Right renal cortex interstitium (tissue), 3 donors: ENCODE measurements at places on chromosomes 13 and 19.

DNA sequence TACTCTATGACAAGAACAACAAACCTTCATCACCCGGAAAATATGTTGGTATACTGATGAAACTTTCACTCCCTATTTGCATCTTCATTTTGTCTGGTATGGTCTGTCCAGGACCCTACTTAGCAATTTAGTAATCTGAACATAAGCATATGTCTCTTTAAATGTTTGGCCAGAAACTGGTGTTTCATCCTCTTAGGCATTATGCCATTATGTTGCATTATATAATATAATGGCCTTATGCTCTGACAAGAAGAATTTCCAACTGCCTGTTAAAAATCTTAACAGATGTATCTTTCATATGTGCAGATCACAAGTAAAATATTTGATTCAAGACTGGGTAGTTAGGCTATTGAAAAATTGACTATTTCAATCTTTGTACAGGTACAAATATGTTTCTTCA is 610.6 kb upstream of the PRR20A start:
- DNase-seq: no peak

DNA sequence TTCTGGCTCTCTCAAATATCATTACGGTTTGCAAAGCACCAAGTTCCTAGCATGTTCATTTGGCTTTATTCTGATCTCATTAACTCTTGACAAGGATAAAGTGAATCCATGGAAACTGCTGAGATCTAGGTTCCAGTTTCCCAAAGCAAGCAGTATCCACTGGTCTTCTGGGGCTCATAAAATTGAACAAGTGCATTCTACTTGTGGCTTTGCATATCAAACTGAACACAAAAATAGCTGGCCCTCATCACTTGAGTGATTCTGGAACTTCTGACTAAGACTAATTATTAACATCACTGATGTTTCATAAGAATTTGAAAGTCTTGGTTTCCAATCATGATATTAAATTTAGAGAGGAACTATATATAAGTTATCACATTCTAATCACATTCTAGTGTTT is 6.3 kb upstream of the KCTD12 start:
- DNase-seq: no peak

DNA sequence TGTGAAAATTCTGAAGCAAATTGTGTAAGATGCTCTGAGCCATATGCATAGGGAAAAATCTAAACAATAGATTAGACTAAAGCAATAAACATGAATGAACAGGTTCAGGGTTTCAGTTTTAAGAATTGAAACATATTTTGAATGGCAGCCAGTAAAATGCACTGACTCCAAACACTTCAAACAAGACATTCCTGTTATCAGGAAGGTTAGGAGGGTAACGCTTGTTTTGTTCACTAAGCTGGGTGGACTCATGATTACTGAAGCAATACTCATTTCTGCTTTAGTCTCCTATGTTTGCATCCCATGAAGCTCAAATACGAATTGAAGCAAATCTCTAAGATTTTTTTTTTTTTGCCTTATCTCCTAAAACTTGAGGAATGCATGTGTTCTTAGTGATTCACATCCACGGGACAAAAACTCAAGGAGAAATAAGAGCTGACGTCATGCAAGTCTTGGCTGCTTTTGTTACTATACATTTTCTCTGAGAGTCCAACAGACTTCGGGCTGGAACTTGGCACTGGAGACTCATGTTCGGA is 29.1 kb upstream of the IGFL4 start:
- no peak for DNase-seq

DNA sequence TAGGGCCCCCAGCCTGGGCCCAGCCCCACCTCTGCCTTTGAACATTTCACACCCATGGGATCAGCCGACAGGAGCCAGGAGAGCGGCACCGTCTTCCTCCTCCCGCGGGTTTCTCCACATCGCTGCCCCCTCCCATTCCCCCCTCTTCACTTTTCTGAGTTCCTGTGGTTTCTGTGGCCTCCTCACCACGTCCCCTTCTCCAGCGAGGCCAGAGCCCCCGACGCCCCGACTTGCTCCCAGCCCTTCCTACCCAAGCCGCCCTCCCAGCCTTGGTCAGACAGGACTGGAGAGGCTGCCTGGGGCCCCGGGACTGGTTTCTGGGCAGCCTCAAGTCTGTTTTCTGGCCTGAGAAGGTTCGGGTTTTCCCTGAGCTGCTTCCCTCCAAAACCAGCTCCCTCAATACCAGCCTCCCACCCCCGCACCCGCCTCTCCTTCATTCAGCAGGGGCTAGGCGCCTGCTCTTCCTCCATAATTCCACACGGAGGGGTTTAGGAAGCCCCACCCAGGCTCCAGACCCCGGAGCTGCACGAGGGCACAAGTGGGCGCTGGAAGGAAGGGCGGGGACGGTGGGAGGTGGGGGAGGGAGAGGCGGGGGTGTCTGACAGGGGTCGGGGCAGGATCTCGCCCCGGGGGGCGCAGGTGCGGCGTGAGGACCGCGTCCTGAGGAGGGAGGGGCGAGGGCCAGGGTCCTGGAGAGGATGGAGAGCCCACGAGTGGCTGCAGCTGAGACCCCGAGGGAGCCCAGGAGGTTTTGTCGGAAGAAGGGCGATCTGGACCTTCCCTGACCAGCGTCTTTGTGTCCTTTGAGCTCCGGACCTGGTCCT is 4.0 kb upstream of the SIGLEC10 start:
- no peak for DNase-seq

DNA sequence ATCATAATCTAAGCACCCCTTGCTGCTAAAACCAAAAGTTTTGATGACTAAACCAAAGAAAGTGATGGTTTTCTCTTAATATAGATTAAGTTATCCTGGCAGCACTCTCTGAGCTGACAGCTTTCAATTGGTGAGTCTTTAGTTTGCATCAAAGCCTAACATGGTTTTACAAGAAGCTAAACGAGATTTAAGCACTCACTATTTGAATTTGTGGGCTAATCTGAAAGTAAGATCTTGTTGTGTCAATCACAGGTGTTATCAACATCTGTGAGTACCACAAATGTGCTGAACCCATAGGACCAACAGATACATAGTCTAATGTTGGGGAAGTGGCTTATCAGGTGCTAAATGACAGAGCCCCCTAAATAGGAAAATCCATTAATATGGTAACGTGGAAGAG is 223.9 kb downstream of the LHFPL6 start:
- no peak for DNase-seq

DNA sequence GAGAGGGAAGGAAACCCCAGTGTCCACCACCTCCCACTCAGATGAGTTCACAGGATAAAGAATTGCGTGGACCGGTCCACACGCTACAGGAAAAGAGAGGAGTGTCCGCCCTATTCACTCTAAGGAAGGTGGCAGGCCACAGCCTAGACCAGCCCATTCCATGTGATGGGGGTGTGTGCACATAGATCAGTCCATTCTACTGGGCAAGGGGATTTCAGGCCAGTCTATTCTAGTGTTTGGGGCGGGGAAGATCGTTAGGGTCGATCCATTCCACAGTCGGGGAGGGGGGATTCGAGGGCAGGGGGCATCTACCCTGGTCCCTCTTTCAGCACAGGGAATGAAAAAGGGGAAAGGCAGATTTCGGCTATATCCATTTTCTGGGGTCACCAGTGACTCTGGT is 7.8 kb downstream of the FIZ1 start:
- DNase-seq: no peak

DNA sequence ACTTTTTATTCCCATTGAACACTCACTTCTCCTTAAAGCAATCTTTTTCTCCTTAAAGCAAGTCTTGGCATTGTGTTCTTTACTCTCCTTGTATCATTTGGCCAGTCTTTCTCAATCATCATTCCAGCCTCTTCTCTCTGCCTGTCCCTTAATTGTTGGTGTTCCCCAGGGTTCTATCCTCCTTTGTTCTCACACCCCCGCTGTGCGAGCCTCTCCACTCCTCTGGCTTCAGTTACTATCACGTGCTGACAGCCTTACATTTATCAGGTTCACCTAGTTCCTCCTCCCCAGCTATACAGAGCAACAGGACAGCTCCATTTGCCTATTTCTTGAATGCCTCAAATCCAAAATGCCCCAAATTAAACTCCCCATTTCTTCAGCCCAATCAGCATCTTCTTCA is 24.6 kb downstream of the CYSLTR2 start:
- DNase-seq: no peak

GRCh38 chr19:41297628-41298347 is 12.2 kb upstream of the CCDC97 start:
- DNase-seq: no peak

DNA sequence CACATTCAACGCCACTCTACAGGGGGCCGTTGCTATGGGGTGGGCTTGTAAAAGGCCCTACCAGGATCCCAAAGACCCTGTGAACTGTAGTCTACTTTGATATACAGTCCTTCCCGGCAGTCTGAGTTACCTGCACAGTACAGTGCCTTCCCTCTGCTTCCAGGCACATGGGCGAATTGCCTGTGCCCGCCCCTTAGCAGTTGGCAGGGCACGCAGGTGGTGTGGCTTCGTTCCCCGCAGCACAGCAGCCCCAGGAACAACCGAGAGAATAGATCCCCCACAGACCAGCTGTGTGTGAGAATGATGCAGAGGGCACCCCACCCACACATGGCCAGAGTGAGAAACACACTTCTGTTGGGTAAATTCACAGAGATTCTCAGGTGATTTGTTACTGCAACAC is 60.6 kb downstream of the MRPL57 start:
- DNase-seq: no peak

DNA sequence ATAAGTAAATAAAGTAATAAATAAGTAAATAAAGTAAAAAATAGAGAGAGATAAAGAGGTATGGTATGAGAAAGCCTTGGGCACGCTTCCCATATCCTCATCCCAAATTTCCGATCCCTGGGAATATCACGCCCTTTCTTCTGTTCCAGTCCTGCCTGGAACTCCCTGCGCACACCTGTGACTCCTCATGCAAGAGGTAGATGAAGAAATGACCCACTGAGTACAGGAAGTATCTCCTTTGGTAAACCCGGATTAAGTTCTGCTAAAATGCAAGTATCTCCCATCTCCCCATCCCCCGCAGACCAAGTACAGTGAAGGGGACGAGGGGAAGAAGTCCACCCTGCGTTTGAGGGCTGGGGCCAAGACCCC is 399 bp upstream of the ZNF136 start:
- no peak for DNase-seq

- DNase-seq: no peak
These were observed 235.1 kb downstream of the UQCRFS1 start for GRCh38 chr19:28977826-28978225.

DNA sequence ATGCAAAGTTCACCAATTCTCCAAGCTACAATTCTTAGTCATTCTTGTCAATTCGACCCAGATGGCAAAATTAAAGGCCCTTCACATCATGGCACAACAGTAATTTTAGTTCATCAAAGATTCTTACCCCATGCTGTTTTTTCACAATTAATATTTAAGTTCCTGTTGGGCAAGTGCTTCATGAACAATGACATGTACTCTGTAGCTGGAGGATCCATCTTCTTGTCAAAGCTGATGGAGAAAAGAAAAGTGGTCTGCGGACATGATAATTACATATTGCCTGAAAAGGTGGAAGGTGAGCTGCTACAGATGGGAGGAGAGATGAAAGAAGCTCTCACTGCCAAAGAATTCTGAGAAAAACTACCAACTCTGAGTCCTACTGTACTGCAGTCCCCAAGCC is 1370.3 kb upstream of the SLC10A2 start:
- DNase-seq: no peak

- no peak for DNase-seq
These were observed 44.3 kb downstream of the NDFIP2 start for GRCh38 chr13:79525064-79525857.

DNA sequence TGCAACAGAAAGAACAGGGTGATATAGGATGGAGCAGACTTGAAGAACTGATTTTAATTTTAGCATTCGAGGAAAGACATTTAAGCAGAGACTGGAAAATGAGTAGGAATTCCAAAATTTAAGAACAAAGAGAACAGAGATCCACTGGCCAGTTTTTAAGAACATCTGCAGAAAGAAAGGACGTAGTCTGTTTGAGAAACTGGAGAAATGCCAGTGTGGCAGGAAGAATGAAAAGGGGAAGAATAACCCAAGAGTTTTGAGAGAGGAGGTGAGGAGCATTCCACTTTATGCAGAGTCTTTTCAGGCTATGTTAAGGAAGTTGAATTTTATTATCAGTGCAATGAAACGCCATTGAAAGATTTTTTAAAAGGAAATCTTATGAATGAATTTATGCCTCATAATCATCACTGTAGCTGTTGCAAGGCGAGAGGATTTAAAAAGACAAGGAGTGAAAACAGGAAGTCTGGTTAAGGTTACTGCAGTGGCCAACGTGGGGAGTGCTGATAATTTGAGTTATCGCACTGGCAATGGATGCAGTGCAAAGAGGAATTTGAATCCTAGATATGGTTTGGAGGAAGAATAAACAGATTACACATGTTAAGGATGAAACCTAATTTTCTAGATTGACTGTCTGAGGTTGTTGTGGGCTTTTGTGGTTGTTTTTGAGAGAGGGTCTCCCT is 253.8 kb downstream of the DACH1 start:
- no peak for DNase-seq

- no peak for DNase-seq
These were observed 143.4 kb downstream of the SOX1 start for GRCh38 chr13:112210371-112210770.

GRCh38 chr13:22210134-22210930 is 539.5 kb downstream of the FGF9 start:
- DNase-seq: no peak

- DNase-seq: peak; percentile 53
These were observed 74.9 kb upstream of the WASF3 start for GRCh38 chr13:26482451-26483197.

DNA sequence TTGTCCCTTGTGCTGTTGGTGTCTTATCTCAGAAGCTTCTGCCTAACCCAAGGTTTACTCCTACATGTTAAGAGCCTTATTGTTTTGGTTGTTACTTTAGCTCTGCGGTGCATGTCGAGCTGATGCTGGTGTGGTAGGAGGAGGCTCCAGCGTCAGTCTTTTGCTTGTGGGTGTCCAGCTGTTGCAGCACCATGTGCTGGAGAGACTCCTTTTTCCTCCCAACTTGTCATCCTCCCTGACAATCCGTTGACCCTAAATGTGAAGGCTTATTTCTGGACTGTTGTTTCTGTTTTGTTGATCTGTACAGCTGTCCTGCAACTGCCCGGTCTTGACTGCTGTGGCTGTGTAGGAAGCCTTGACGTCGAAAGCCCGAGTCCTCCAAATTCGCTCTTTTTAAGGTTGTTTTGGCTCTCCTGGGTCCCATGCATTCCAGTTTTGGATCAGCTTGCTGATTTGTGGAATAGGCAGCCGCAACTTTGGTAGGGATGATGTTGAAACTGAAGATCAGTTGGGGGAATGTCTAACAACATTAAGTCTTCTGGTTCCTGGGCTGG is 15.3 kb downstream of the NAXD start:
- no peak for DNase-seq

DNA sequence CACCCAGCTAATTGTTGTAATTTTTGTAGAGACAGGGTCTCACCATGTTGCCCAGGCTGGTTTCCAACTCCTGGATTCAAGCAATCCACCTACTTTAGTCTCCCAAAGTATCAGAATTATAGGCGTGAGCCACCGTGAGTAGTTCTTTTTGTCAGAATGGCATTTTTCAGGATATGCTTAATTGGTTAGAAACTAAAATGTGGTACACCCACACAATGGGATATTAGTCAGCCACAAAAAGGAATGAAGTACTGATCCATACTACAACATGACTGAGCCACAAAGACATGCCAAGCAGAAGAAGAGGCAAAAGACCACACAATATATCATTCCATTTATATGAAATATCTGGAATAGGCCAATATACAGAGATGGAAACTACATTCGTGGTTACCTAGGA is 41.7 kb upstream of the MAP3K10 start:
- no peak for DNase-seq

- no peak for DNase-seq
These were observed 1.7 kb downstream of the FAM174C start for GRCh38 chr19:1277061-1277460.

- no peak for DNase-seq
These were observed 215.4 kb upstream of the IRS2 start for GRCh38 chr13:110001670-110002275.
